Mesenchymal stem cell (in vitro differentiated cells and primary cell): ENCODE measurements at places on chromosomes 16 and 17.
A peak's percentile ranks its signal among the peaks of the same experiment; 100 is the strongest.

DNA sequence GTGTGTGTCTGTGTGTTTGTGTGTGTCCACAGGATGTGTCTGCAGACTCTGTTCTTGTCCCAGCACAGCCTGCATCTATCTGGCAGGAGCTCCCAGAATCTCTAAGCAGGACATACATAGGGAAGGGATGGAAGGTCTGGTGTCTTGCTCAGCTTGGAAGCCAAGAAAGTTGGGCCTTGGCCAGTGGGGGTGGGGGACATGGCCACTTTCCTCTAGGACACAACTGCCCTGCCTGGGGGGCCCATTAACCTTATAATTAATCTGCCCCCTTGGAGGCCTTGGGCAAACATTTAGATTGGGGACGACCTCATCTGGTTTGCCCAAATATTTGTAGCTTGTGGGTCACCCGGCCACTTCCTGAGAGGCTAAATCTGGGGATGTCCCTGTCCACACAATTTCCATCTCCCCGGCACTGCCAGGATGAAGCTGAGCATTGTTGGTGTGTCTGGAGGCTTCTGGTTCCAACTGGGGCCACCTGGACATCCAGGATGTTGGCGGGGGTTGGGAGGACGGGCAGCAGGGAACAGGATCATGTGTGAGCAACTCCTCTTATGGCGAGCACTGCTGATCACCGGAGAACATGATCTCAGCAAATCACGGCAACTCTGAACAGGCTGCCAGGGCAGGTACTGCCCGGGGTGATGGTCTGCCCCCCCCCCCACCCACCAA is 17.2 kb upstream of the FOXF1 start:
- H3K36me3 ChIP-seq, result no peaks in the 10 kb centered on the region
- no peak overlapping the region for H3K27ac ChIP-seq
- peaks cover 96% of the 10 kb centered on the region for H3K27me3 ChIP-seq
- H3K4me1 ChIP-seq, result no peaks in the 10 kb centered on the region

GRCh38 chr17:71600137-71600789 is 520.6 kb upstream of the SOX9 start:
- no peak overlapping the region for H3K27ac ChIP-seq
- DNase-seq, result no peak
- H3K36me3 ChIP-seq, result no peaks in the 10 kb centered on the region
- no peaks in the 10 kb centered on the region for H3K27me3 ChIP-seq
- no peaks in the 10 kb centered on the region for H3K4me1 ChIP-seq

GRCh38 chr17:78893684-78894083 is 9.3 kb downstream of the CEP295NL start:
- H3K4me3 ChIP-seq, result no peak overlapping the region
- peaks cover 18% of the 10 kb centered on the region for H3K4me1 ChIP-seq
- H3K27me3 ChIP-seq, result no peaks in the 10 kb centered on the region
- no peak overlapping the region for H3K27ac ChIP-seq
- DNase-seq, result no peak

- DNase-seq, result no peak
- peaks cover 2% of the 10 kb centered on the region for H3K4me1 ChIP-seq
- H3K27ac ChIP-seq, result no peak overlapping the region
- H3K4me3 ChIP-seq, result no peak overlapping the region
These were observed 54.8 kb upstream of the MSI2 start for GRCh38 chr17:57201481-57201880.

GRCh38 chr16:26189536-26189935 is 497.8 kb downstream of the HS3ST4 start:
- no peaks in the 10 kb centered on the region for H3K27me3 ChIP-seq
- DNase-seq, result no peak
- H3K4me3 ChIP-seq, result no peak overlapping the region
- no peak overlapping the region for H3K27ac ChIP-seq
- H3K4me1 ChIP-seq, result no peaks in the 10 kb centered on the region

DNA sequence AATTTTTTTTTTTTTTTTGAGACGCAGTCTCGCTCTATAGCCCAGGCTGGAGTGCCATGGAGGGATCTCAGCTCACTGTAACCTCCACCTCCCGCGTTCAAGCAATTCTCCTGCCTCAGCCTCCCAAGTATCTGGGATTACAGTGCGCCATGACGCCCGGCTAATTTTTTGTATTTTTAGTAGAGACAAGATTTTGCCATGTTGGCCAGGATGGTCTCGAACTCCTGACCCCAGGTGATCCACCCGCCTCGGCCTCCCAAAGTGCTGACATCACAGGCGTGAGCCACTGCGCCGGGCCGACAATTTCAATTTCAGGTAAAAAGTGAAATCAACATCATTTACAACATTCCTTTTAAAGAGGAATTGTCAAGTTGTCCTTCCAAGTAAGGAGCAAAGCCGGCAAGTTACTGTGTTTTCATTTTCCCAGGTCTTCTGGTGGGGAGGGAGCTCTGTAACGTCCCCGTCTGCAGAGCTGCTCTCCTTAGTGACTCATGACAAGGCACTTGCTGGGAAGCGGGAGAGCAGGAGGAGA is 873 bp downstream of the NPLOC4 start:
- H3K4me3 ChIP-seq, result peak overlapping the region; percentile 89
- H3K4me1 ChIP-seq, result peaks cover 12% of the 10 kb centered on the region
- H3K36me3 ChIP-seq, result peaks cover 10% of the 10 kb centered on the region
- no peak for DNase-seq

GRCh38 chr16:85583491-85584181 is 29.5 kb upstream of the GSE1 start:
- no peak overlapping the region for H3K4me3 ChIP-seq
- H3K36me3 ChIP-seq, result no peaks in the 10 kb centered on the region
- no peaks in the 10 kb centered on the region for H3K27me3 ChIP-seq
- peaks cover 56% of the 10 kb centered on the region for H3K4me1 ChIP-seq
- H3K27ac ChIP-seq, result peak overlapping the region; percentile 79
- DNase-seq, result peak; percentile 97

- peak; percentile 58 for DNase-seq
- H3K36me3 ChIP-seq, result no peaks in the 10 kb centered on the region
- peaks cover 7% of the 10 kb centered on the region for H3K27me3 ChIP-seq
- H3K4me1 ChIP-seq, result peaks cover 3% of the 10 kb centered on the region
These were observed 61.3 kb upstream of the SDK2 start for GRCh38 chr17:73705594-73705993.

DNA sequence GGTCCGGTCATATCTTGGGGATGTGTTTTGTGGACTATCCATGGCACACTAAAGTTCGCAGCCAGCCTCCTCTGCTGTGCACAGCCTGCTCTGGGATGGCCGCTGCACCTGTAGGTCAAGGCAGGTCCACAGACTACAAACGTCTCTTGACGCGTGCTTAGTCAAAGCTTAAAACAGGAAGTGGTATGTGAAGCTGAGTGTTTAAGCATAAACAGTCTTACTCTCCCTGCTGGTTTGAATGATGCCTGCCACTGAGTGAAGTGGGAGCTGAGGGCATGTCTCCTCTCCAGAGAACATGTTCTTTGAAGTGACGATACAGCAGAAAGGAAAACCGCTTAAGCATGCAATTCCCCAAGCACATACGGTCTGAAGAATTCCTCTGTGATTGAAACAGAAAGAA is 365.6 kb downstream of the SLC39A11 start:
- H3K27me3 ChIP-seq, result no peaks in the 10 kb centered on the region
- H3K4me1 ChIP-seq, result peaks cover 7% of the 10 kb centered on the region
- peak overlapping the region; percentile 47 for H3K27ac ChIP-seq
- H3K36me3 ChIP-seq, result no peaks in the 10 kb centered on the region

GRCh38 chr16:87555647-87556046 is 46.7 kb upstream of the JPH3 start:
- H3K36me3 ChIP-seq, result no peaks in the 10 kb centered on the region
- H3K4me1 ChIP-seq, result peaks cover 15% of the 10 kb centered on the region
- H3K27ac ChIP-seq, result no peak overlapping the region
- DNase-seq, result no peak

DNA sequence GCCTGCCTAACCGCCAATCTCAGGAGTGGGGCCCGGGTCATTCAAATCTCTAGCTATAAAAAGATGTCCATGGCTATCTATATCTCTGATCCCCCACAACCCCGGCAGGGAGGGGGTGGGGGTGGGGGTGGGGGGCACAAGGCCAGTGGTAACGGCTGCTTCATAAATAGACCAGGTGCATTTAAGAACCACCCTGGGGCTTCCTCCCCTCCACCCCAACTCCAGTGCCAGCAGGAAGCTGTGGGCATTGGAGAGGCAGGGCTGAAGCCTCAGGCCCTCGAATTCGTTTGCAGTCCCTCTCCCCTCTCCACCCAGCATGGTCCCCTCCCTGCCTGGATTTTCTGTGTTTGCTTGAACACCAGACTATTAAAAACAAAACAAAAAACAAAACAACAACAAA is 56.0 kb downstream of the RAP1GAP2 start:
- H3K27ac ChIP-seq, result no peak overlapping the region
- H3K4me1 ChIP-seq, result peaks cover 28% of the 10 kb centered on the region
- no peak for DNase-seq

DNA sequence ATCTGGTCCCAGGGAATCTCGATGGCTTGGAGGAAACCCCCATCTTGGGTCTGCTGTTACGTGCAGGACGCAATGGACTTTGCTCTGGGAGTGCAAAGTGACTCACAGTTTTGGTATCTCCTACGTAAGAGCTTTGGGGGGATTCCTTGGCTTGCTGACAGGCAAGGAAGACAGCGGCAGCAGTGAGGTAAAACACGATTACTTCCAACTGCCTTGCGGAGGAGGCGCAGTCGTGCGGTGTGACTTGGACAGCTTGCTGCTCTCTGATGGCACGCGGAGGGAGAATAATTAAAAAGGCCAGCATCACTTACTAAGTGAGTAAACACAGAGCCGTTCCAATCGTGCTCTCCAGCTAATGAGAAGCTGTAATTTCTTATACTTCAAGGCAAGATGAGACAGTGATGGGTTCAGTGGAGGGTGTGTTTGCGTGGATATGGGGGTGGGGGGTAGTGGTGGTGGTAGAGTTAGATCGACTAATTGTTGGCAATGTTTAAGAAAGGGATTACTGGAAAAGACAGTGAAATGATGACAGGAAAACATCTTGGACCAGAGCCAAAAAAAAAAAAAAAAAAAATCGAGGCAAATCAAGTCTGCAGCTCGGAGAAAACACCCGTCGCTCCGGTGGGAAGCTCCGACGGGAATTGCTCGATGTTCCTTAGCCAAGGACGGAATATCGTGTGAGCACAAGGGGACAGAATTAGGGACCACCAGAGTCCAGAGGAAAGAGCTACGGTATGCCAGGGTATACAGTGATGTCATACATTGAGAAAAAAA is 184.8 kb upstream of the ZFHX3 start:
- H3K27me3 ChIP-seq, result no peaks in the 10 kb centered on the region
- no peaks in the 10 kb centered on the region for H3K4me1 ChIP-seq
- DNase-seq, result peak; percentile 87
- no peaks in the 10 kb centered on the region for H3K36me3 ChIP-seq
- H3K4me3 ChIP-seq, result no peak overlapping the region

GRCh38 chr17:58385359-58385899 is 31.9 kb downstream of the RNF43 start:
- H3K27ac ChIP-seq, result no peak overlapping the region
- no peaks in the 10 kb centered on the region for H3K36me3 ChIP-seq
- no peak overlapping the region for H3K4me3 ChIP-seq
- H3K27me3 ChIP-seq, result peaks cover 24% of the 10 kb centered on the region

DNA sequence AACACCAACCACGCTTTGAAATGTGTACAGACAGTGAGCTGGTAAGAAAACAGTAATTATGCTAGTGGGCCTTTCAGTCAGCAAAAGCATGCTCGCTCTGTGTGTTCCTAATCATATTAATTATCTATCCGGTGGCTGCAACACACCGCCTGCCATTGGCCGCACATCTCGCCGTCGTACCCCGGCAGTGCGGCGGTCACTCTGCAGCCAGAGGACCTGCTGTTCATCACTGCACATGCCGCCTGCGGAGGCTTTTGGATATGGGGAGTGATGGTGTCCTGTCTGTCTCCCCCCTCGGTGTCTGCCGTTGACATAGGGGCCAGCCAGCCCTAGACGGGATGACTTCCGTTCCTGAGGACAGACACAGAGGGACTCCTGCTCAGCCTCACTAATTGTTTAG is 68.5 kb downstream of the RPA1 start:
- H3K4me1 ChIP-seq, result no peaks in the 10 kb centered on the region
- no peaks in the 10 kb centered on the region for H3K27me3 ChIP-seq
- H3K4me3 ChIP-seq, result no peak overlapping the region
- peaks cover 57% of the 10 kb centered on the region for H3K36me3 ChIP-seq

DNA sequence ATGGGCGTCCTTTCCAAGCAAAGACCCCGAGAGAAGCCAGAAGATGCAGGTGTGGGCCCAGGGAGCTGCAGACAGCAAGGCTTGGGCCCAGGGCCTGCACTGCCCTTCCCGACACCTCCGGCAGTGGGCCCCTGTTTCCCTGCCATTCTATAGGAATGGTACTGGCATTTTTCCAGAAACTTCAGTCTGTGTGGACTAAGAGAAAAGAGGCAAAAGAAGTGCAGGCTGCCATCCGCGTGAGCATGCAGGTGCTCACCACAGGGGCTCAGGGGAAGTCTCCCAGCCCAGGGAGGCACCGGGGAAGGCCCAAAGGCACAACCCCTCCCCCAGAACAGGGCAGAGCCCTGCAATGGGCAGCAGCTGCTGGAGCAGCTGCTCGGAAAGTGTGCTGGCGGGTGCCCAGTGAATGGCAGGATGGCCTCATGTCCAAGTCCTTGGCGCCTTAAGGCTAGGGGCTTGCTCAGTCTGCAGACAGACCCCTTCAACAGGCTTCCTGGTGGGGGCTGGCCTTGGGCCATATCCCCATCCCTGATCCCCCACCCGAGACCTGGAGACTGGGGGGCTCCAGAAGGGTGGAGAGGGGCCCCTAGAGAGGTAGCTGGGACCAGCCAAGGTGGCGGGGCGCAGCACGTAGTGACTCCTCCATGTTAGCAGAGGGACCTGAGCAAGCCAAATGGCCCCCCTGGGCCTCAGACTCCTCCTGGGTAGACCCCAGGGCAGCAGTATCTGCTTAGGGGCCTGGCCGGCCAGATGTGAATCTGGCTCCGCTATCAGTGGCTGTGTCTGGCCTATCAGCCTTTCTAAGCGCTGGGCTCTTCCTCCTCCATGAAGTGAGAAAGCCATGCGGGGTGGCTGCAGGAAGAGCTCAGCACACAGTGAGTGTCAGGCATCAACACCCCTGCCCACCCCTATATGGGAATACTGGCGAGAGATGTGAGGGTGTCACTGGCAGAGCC is 6.7 kb upstream of the TPPP3 start:
- no peak for DNase-seq
- no peaks in the 10 kb centered on the region for H3K36me3 ChIP-seq
- H3K27me3 ChIP-seq, result peaks cover 64% of the 10 kb centered on the region
- H3K4me1 ChIP-seq, result peaks cover 27% of the 10 kb centered on the region
